ENCODE measurements at places on chromosomes 13 and 19.

DNA sequence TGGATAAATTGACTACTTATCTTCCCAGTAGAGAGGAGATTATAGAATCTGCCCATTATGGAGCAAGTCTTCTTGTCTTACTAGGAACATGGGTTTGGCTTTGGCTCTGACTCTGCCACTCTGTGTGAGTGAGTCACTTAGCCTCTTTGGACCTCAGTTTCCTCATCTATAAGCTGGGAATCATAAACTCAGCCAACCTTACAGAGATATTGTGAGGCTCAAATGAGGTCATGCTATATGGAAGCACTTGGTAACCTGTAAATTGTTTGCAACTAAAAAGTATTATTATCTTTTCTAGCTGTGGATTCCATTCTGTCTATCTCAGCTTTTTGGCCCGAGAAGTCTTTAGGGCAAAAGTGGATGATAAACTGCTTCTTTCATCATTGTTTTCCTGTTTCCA is 186.8 kb upstream of the TSC22D1 start:
- no peak for DNase-seq

DNA sequence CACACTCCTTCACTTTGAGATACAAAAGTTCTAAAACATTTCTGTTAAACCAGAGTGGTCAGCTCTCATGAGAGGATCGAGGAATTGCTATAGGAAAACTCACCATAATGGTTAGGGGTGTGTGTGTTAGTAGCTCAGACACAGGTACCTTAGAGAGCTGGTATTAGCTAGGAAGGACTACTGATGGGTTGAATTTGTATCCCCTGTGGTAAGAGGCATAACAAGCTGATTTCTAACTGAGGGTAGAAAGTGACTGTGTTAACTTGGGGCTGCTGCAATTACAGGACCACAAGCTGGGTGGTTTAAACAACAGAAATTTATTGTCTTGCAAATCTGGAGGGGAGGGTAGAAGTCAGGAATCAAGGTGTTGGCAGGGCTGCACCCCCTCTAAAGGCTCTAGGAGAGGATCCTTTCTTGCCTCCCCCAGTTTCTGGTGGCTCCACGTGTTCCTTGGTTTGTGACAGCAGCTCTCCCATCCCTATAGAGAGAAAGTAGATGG is 17.4 kb downstream of the LEUTX start:
- no peak for DNase-seq

DNA sequence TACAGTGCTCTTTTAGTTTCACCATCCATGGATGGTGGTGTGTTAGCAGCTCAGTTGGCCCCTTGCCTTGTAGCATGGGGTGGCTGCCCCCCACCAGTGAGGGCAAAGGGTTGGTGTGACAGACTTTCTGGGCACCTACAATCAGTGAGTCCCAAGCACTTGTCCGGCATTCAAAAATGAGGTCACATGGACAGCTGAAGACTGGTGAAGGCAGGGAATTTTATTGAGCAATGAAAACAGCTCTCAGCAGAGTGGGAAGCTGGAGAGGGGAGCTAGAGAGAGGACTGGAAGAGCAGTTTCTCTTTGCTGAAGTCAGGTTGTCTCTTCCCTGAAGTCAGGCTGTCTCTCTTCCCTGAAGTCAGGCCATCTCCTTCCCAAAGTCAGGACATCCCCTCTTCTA is 1053.2 kb downstream of the SLITRK1 start:
- no peak for DNase-seq

DNA sequence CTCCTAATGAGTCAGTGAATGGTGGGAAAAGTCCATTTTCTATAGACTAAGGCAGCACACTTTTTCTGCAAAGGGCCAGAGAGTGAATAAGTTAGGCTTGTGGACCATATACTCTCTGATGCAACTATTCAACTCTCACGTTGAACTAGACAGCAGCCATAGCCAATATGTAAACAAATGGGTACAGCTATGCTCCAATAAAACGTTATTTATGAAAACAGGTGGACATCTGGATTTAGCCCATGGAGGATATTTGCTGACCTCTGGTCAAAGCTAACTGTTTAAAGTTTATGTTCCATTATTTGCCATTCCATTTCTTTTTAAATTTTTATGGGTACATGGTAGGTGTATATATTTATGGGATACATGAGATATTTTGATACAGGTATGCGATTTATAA is 4.7 kb upstream of the CCDC169 start:
- DNase-seq: no peak

DNA sequence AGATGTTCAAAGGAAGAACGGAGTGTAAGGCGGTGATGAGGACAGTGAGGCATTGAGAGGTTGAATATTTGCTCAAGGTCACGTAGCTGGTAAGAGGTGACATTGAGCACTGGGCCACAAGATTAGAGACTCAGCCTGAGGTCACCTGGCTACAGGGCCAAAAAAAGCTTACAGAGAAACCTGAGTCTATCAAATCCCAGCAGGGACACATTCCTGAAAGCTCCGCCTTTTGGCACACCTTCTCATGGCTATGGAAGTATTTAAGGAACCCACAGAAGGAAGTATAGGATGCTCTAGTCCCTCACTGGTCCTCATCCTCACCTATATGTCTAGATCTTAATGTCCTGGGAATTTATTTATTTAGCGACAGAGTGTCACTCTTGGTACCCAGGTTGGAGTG is 17.4 kb downstream of the ZNF586 start:
- DNase-seq: no peak

DNA sequence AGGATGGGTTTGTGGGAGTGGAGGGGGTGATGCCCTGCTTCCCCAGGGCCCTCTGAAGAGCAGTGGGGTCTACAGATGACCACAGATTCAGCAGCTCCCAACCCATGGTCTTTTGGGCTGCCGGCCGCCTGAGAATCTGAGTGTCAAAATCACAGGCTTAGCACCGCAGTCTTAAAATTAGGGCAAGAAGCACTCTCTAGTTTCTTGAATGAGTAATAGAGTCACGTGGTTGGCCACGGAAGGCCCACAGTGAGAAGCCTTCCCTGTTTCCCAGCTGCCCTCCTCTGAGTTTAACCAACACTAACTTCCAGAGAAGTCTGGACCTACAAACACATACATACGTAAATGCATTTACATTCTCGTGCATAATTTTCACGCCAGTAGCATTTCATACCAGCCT is 5.2 kb downstream of the PRMT1 start:
- DNase-seq: no peak

DNA sequence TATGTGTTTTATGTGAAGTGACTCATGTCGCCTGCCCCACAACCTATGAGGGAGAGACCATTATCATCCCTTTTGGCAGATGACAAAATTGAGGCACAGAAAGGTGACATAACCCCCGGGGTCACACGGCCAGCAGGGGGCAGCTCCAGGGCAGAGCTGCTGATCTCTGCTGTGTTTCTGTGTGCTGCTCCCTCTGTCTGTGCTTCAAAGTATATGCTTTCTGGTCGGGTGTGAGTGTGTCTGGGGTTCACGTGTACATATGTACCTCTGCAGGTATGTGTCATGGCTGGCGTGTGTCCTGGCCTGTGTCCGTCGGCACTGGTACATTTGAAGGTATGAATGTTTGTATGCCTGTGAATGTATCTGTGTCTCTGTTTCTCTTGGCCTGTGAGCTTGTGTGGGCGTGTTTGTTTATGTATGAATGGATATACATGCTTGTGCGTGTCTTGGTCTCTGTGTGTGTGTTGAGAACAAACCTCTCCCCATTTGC is 7.1 kb downstream of the LIPE start:
- peak; percentile 73 for DNase-seq

DNA sequence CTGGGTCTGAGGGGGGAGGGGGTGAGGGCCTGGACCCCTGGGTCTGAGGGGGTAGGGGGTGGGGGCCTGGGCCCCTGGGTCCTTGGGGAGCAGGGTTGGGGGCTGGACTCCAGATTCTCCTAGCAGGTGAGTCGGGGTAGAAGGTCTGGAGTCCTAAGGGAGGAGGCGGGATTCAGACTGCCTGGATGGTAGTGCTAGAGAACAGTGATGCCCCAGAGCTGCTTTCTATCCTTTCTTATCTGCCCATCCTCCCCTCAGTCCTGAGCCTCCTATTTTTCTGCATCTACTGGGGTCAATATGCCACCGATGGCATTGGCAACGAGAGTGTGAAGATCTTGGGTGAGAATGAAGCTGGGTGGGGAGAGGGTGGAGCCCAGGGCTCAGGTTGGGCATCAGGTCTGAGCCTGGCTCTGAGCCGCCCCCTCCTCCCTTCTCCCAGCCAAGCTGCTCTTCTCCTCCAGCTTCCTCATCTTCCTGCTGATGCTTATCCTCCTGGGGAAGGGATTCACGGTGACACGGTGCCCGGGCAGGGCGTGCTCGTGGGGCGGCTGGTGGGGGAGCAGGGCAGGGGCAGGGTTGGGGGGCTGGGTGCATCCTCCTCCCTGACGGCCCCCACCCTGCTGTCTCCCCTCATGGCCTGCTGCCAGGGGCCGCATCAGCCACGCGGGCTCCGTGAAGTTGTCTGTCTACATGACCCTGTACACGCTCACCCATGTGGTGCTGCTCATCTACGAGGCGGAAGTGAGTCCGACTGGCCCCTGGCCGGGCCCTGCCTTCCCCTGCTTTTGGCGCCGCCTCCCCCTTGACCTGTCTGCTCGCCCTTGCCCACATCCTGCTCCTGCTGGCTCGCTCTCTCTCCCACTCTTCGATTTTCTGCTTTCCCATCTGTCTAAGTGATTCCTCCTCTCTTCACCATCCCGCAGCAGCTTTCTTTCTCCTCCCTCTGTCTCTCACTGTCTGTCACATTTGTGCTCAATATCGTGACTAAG is 3.4 kb downstream of the TMEM145 start:
- DNase-seq: no peak

GRCh38 chr13:50794226-50794625 is 49.3 kb downstream of the DLEU7 start:
- DNase-seq: peak; percentile 75

DNA sequence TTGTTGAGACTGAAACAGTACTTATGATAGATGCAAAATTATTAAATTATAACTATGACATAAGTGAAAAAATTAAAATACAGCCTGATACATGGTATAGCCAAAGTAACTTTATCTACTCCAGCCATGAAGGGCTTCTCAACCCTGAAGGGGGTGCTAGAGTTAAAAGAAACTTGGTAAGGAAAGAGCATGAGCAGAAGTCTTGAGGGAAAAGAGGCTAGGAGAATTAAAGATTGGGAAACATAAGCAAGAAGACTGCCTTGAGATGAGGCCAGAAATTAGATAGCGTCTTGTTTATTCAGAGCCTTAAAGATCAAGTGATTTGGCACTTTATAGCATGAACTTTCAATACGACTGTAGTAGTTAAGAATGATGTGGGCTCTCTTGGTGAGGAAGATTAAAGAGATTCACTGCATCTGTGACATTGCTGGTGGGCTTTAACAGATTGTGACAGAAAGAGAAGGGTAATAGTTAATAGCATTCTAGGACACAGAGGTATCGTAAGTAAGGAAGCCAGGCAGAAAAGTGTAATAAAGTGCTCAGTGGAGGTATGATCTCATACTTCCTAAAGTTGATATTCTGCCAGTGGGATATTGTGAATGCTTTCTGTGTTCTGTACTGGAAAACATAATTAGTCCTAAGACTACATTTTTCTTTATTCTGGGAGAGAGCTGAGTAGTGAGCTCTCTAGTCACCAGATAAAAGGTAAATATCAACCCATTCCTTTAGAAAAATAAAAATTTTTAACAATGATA is 385.4 kb upstream of the PRR20A start:
- no peak for DNase-seq

GRCh38 chr13:79725841-79726240 is 244.9 kb downstream of the NDFIP2 start:
- DNase-seq: no peak

GRCh38 chr19:10835089-10835753 is 791 bp downstream of the TMED1 start:
- no peak for DNase-seq

DNA sequence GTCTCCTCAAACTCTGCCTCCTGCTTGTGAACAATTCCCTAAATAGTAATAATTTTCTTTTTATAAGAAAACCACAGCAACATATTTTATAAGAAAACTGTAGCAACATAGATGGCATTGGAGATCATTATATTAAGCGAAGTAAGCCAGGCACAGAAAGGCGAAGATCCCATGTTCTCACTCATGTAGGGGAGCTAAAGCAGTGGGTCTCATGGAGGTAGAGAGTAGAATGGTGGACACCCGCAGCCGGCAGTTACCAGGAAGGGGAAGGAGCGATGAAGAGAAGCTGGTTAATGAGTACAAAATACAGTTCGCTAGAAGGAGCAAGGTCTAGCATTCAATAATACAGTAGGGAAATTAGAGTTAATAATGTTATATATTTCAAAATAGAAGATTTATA is 42.9 kb downstream of the CRYL1 start:
- no peak for DNase-seq

DNA sequence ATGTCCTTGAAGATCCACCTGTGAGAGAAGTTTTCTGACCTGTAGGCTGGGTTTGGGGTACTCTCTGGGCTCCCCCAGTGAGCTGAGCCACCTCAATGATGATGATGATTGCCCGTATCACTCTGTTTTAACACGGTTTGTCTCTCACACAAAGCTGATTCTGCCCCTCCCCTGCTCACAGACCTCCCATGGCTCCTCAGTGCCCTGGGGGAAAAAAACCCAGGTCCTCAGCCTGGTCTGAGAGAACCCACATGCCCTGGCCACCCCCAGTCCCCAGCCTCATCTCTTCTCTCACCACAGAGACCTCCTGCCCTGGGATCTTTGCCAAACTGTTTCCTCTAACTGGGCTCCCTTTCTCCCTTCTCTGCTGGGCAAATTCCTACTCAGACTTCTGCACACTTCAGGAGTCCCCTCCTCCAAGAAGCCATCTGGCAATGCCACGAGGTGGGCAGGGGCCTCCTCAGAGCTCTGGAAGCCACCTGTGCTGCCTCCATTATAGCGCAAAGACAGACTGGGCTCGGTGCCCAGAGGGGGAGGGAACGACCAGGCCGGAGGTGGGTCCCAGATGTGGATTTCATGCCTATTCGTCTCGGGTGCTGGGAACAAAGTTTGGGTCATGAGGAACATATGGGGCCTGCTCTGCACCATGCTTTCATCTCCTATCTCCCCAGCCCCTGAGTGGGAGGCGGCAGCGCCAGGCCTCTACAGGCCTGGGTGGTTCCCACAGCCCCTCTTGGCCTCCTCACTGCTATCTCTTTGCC is 8.5 kb upstream of the CA11 start:
- DNase-seq: no peak

DNA sequence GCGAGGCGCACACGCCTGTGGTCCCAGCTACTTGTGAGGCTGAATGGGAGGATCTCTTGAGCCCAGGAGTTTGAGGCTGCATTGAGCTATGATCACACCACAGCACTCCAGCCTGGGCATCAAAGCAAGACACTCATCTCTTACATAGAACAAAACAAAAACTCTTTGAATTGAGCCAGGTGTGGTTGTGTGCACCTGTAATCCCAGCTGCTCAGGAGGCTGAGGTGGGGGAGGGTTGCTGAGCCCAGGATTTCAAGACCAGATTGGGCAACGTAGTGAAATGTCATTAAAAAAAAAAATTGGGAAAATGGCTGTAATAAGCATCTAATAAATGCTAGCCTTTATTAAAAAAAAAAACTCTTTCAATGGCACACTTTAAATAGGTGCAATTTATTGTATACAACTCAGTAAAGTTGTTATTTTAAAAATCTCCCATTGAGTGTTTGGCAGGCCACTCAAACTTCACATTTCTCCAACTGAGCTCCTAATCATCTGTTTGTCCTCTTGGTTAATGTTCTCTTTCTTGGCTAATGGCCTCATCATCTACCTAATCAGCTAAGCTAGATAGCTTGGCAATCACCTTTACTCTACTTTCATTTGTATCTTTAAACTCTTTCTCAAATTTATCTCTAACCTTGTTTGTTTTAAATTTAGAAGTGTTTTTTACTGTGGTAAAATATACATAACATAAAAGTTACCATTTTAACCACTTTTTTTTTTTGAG is 28.1 kb upstream of the HMGB1 start:
- DNase-seq: no peak

GRCh38 chr13:39259371-39260140 is 221.3 kb downstream of the NHLRC3 start:
- no peak for DNase-seq

GRCh38 chr13:50205581-50205980 is 190.3 kb downstream of the KCNRG start:
- DNase-seq: no peak

Data from common myeloid progenitor, CD34-positive (primary cell).